ENCODE measurements at places on chromosomes 5 and 9. TPM values are rescaled to one million over a fixed set of nuclear protein-coding genes. Genes with fewer than 3 reads are reported as not detected.

DNA sequence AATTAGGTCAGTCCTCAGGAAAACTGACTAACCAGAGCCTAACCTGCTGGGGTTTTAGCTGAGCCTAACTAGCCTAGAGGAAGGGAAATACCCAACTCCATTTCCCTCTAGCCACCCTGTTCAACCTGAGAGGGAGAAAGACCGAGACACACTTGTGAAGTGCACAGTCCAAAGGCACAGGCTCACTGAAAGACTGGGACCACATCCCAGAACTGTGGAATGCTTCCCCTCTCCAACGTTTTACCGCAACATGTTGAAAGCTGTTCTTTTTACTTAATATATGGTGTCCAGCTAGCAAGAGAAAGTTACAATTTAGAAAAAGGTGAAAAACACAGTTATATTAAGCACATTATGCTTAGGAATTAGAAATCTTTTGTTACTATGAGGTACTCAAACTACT lies 76.8 kb upstream of the SIMC1 start:
- no peak for DNase-seq

GRCh38 chr9:98104445-98104881 lies 14.6 kb downstream of the TRIM14 start:
- no peak for DNase-seq

DNA sequence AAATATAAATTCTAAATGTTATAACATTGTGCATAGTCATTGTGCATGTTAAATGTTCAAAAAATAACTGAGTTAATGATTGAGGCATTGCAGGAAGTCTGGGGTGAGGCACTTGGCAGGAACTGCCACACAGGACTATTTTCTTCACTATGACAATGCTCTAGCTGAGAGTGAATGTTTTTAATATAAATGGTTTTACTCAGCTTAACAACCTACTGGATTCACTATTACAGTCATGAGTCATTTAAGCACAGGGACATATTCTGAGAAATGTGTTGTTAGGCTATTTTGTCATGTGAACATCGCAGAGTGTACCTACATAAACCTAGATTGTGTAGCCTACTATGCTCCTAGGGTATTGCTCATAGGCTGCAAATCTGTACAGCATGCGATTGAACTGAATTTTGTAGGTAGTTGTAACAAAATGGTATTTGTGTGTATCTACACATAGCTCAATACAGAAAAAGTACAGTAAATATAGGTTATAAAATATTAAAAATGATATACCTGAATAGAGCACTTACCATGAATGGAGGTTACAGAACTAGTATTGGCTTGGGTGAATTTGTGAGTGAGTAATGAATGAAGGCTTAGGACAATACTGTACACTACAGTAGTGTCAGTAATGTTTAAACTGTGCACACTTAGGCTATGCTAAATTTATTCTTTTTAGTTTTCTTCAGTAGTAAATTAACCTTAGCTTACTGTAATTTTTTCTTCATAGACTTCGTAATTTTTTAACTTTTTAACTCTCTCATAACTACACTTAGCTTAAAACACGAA lies 346.1 kb upstream of the PTGER4 start:
- DNase-seq: no peak

DNA sequence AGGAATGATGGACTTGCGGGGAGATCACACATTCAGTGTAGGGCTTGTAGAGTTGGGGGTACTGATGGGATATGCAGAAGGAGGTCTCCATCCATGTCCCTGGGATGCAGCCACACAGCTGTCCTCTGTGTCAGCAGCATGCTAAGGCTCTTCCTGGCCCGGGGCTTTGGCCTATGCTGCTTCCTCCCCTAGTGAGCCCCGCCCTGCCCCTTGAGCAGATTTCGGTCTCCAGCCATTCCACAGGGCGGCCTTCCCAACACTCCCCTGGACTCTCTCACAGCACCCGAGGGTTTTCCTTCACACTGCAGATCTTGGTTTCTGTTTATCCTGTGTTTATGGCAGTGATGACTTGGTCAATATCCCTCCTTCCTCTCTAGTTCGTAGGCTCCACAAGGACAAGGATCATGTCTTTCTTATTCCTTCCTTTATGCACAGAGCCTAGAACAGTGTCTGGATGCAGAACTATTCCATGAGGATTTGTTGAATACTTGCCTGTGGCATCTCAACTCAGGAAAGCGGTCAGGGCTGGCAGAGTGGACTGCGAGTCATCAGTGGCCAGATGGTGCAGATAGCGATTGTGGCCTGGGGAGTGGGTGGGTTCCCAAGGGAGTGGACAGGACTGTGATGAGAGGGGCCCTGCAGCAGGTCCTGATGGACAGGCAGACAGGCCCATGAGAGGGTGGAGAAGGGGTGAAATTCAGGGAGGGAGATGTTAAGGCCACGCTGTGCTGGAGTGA lies 114.2 kb downstream of the RGS3 start:
- DNase-seq: no peak

DNA sequence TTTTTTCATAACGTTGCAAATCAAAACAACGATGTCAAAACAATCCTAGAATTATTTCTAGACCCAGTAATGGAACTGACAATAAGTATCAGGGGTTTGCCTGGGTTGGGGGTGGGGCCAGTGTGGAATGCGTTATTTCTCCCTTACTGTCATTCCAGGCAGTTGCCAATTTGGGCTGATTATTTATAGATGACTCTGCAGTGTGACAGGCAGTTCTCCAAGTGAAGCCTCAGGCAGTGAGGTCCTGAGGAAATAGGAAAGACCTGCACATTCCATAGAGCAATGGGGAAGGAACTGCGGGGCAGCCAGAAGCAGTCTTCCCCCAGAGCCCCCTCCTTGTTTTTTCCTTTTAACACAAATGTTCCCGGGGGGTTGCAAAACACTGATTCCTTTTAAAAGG lies 179.0 kb downstream of the YTHDC2 start:
- no peak for DNase-seq

DNA sequence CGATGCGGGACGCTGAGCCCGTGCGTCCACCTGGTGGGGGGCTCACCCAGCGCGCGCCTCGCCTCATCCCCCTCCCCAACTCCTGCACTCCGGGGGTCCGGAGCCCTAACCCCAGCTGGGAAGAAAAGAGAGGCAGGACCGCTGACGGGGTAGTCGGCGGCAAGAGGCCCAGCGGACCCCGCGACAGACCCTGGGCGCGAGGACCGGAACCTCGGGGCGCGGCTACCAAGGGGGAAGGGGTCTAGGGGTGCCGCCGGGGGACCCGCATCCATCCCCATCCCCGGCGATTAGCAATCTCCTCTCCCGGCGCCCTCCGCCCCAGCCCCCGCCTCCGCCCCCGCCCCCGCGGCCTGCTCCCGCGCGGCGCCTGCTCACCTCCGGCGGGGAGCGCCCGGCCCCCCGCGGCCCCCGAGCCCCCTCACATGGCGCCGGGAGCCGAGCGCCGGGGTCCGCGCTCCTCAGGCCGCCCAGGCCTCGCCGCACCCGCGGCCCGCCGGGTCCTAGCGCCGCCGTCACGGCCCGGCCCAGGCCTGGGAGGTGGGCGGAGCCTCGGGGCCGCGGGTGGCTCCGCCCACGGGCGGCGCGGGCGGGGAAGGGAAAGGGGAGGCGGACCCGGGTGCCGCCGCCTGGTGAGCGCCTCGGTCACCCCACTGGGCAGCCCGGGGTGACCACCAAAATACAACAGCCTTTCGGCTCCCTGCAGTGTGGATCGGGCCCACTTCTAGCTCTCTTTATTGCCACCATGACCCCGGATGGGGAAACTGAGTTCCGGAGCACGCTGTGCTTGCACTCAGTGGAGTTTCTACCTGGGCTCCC lies at the start of gene ST6GALNAC6:
Gene ST6GALNAC6, minus strand, starts transcription at position 476 of the 816 bp plus-strand sequence. CDS start 1,622 bp downstream, outside the sequence.
- no peak for DNase-seq

- DNase-seq: no peak
Observed at GRCh38 chr5:150633429-150633828, 7.0 kb upstream of the SYNPO start.

GRCh38 chr5:31531543-31531887 lies 378 bp downstream of the DROSHA start:
- no peak for DNase-seq

DNA sequence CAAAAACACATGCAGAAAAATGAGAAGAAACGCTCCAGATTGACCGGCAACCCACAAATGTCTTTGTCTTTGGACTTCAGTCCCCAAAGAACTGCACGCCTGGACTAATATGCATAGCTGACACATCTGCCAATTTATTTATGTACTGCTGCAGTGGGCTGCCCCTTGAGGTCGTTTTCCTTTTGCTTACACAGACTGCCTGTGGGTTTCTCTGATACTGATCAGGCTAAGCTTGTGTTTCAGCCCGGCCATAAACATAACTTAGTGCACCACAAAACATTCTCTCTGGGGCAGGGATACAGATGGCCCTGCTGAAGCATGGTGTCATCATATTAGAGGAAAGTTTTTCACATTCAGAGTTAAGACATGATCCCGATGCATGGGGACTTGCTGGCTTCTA lies 75.4 kb downstream of the NUDT12 start:
- DNase-seq: no peak

NR4A3 gene
- 0.44 TPM for polyA plus RNA-seq

All from right renal cortex interstitium (tissue), 3 donors.